ENCODE measurements at places on chromosomes 2 and 18. TPM values are rescaled to one million over a fixed set of nuclear protein-coding genes. Genes with fewer than 3 reads are reported as not detected.
A peak's percentile ranks its signal among the peaks of the same experiment; 100 is the strongest.

GRCh38 chr2:3611589-3611988 is 16.7 kb downstream of the COLEC11 start:
- no peaks in the 10 kb centered on the region for H3K4me1 ChIP-seq
- no peak overlapping the region for H3K27ac ChIP-seq
- peaks cover 4% of the 10 kb centered on the region for H3K27me3 ChIP-seq
- no peak overlapping the region for H3K4me3 ChIP-seq
- no peak for DNase-seq
- peaks cover 10% of the 10 kb centered on the region for H3K36me3 ChIP-seq

DNA sequence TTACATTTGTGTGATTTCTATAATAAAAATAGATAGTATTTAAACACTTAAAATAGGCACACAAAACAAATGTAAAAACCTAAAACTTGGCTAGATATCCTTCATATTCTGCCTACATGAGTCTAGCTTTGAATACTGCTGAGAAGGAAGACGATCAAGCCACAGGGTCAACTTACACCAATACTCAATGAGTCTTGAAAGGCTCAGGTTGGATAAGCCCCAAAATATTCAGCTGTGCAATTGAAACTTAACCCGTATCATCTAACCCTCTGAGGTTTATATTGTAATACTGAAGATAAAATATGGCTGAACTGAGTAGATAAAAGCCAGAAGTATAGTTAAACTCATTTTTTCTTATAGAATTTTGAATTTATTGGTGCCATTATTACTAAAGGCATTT is 313.0 kb upstream of the NRXN1 start:
- H3K36me3 ChIP-seq, result no peaks in the 10 kb centered on the region
- H3K27ac ChIP-seq, result no peak overlapping the region
- no peak overlapping the region for H3K4me3 ChIP-seq
- H3K4me1 ChIP-seq, result peaks cover 4% of the 10 kb centered on the region
- no peak for DNase-seq
- H3K27me3 ChIP-seq, result no peaks in the 10 kb centered on the region

The SLC25A52 gene
- not detected for total RNA-seq

The IL37 gene
- total RNA-seq, result not detected

DNA sequence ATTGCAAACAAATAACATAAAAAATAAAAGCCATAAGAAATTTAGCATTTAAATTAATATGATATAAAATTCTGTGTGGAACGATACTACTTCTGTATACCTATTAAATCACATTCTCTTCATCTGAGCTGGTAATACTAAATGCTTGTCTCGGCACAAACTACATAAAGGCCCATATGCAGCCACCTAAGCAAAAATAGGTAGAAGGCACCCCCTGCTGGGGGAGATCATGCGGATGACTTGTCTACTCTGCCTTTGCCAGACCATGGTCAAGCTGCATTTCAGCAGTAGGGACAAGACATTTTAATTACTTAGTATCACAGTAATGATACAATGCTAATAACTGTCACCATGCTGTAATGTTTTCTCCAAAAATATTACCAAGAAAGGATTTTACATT is 108.0 kb downstream of the CDH19 start:
- peak; percentile 83 for DNase-seq
- no peak overlapping the region for H3K4me3 ChIP-seq
- no peaks in the 10 kb centered on the region for H3K36me3 ChIP-seq

The ITGA6 gene
- 82.4 TPM for total RNA-seq

GRCh38 chr2:104860451-104860790 is 6.5 kb downstream of the POU3F3 start:
- peaks cover 92% of the 10 kb centered on the region for H3K27me3 ChIP-seq
- H3K4me1 ChIP-seq, result peaks cover 49% of the 10 kb centered on the region
- H3K4me3 ChIP-seq, result no peak overlapping the region
- no peak for DNase-seq

- no peaks in the 10 kb centered on the region for H3K36me3 ChIP-seq
- no peak for DNase-seq
- H3K27ac ChIP-seq, result no peak overlapping the region
These were observed 41.3 kb downstream of the RRM2 start for GRCh38 chr2:10163498-10164486.

- H3K27me3 ChIP-seq, result no peaks in the 10 kb centered on the region
- no peaks in the 10 kb centered on the region for H3K4me1 ChIP-seq
- H3K27ac ChIP-seq, result no peak overlapping the region
- DNase-seq, result no peak
- H3K4me3 ChIP-seq, result no peak overlapping the region
- H3K36me3 ChIP-seq, result no peaks in the 10 kb centered on the region
These were observed 91.7 kb upstream of the MMADHC start for GRCh38 chr2:149679286-149679685.

- no peak for DNase-seq
- no peaks in the 10 kb centered on the region for H3K36me3 ChIP-seq
- peaks cover 13% of the 10 kb centered on the region for H3K4me1 ChIP-seq
- no peak overlapping the region for H3K27ac ChIP-seq
- H3K4me3 ChIP-seq, result no peak overlapping the region
These were observed 72.9 kb downstream of the QPCT start for GRCh38 chr2:37417321-37417720.

DNA sequence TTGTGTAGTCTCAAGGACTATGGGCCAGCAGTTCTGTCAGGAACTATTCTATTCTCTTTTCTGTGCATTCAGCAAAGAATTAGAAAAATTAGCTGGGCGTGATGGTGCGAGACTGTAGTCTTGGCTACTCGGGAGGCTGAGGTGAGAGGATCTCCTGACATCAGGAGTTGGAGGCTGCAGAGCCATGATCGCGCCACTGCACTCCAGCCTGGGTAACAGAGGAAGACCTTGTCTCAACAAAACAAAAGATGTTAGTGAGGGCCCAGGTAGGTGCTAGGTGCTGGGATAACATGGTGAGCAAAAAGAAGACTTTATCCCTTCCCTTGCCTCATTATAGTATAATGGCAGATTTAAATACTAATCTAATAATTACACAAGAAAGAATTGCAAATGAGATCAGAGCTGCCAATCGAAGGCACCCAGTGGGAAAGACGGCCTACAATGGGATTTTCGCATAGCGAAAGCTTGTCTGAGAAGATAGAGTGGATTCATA is 447 bp upstream of the MRPL19 start:
- no peak for DNase-seq
- H3K4me3 ChIP-seq, result peak overlapping the region; percentile 94
- H3K27ac ChIP-seq, result peak overlapping the region; percentile 94
- peaks cover 28% of the 10 kb centered on the region for H3K36me3 ChIP-seq
- peaks cover 10% of the 10 kb centered on the region for H3K4me1 ChIP-seq

GRCh38 chr2:43073401-43073825 is 153.0 kb downstream of the ZFP36L2 start:
- H3K27me3 ChIP-seq, result no peaks in the 10 kb centered on the region
- no peaks in the 10 kb centered on the region for H3K36me3 ChIP-seq
- H3K4me3 ChIP-seq, result no peak overlapping the region
- H3K4me1 ChIP-seq, result 0 out of 2 replicates have a peak, but pooled peaks cover 4% of the 10 kb centered on the region
- no peak for DNase-seq
- H3K27ac ChIP-seq, result no peak overlapping the region

- H3K27ac ChIP-seq, result no peak overlapping the region
- H3K4me1 ChIP-seq, result peaks cover 6% of the 10 kb centered on the region
- H3K4me3 ChIP-seq, result no peak overlapping the region
These were observed 76.7 kb downstream of the MRPS9 start for GRCh38 chr2:105114551-105114950.

- H3K27me3 ChIP-seq, result no peaks in the 10 kb centered on the region
- H3K36me3 ChIP-seq, result peaks cover 3% of the 10 kb centered on the region
- no peak for DNase-seq
- no peak overlapping the region for H3K4me3 ChIP-seq
These were observed 17.3 kb upstream of the GPR55 start for GRCh38 chr2:230942371-230942770.

GRCh38 chr2:203280428-203281064 is 41.7 kb downstream of the CYP20A1 start:
- no peak for DNase-seq
- H3K4me3 ChIP-seq, result no peak overlapping the region
- H3K27me3 ChIP-seq, result no peaks in the 10 kb centered on the region
- H3K4me1 ChIP-seq, result no peaks in the 10 kb centered on the region

GRCh38 chr2:218436992-218437391 is 18.1 kb downstream of the VIL1 start:
- H3K4me3 ChIP-seq, result no peak overlapping the region
- no peak overlapping the region for H3K27ac ChIP-seq
- DNase-seq, result no peak
- no peaks in the 10 kb centered on the region for H3K36me3 ChIP-seq
- no peaks in the 10 kb centered on the region for H3K4me1 ChIP-seq

- H3K4me3 ChIP-seq, result no peak overlapping the region
- DNase-seq, result peak; percentile 28
- H3K27me3 ChIP-seq, result no peaks in the 10 kb centered on the region
- H3K27ac ChIP-seq, result peak overlapping the region; percentile 86
- H3K4me1 ChIP-seq, result peaks cover 45% of the 10 kb centered on the region
These were observed 81.9 kb upstream of the TXNDC2 start for GRCh38 chr18:9803698-9804516.

DNA sequence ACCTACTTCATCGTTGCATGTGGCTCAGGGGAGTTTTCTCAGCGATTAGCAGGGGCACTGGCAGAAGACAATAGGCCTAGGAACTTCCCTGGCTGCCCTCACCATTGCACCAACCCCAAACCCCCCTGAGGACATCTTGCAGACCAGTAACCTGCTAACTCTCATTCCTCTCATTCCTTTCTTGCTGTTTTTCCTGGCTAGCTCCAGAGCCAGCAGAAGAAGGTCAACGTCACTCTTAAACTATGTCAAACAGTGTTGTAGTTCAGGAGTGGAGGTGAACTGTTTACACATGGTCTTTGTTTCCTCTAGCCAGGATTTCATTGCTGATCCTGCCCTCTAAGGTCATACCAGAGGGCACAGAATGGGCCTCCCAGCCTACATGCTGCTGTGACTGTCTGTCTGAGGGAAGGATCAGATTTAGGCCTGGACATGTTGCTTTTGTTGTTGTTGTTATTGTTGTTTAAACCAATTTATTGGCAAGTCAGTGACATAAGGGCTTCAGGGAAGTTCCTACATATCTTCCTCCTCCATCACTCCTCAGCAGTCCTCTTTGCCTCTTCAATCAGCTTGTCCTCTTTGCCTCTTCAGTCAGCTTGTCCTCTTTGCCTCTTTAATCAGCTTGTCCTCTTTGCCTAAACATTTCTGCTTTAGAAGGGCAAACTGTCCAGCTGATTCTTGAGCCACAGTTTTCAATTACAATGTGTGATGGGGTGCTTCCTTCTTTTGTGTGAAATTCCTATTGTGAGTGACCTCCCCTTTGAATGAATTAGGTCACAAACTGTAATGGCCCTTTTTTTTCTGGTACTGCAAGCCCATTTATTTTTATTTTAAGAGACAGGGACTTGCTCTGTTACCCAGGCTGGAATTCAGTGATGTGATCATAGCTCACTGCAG is 471.9 kb upstream of the TNP1 start:
- H3K27ac ChIP-seq, result no peak overlapping the region
- no peak for DNase-seq
- no peak overlapping the region for H3K4me3 ChIP-seq
- H3K4me1 ChIP-seq, result peaks cover 47% of the 10 kb centered on the region
- H3K27me3 ChIP-seq, result peaks cover 31% of the 10 kb centered on the region

DNA sequence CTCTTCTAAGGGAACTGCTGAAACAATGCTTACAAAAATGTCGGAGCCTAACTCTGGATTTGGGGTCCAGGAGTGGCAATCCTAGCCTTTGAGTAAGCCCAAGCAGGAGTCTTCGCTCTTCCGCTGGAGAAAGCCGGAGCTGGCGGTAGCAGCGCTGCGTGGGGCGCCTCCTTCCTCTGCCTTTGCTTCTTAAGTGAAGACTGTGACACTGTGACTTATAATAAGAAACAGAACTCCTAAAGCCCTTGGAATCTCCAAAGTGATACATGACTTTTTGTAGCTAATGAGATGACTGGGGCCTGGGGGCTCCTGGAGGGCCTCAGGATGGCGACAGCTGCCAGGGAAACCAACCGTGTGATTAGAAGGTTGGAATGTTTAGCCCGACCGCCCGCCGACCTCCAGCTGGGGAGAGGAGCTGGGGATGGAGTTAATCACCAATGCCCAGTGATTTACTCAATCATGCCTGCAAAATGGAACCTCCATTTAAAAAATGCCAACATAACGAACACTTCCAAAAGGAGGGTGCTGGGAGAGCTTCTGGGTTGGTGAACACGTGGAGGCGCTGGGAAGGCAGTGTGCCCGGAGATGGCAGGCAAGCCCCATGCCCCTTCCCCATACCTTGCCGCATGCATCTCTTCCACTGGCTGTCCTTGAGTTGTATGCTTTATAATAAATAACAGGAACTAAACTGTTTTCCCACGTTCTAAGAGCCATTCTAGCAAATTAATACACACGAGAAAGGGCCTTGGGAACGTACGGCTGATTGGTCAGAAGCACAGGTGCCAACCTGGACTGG is 29.0 kb upstream of the MAL start:
- H3K27ac ChIP-seq, result no peak overlapping the region
- no peak overlapping the region for H3K4me3 ChIP-seq
- peak; percentile 5 for DNase-seq
- no peaks in the 10 kb centered on the region for H3K4me1 ChIP-seq
- no peaks in the 10 kb centered on the region for H3K36me3 ChIP-seq

DNA sequence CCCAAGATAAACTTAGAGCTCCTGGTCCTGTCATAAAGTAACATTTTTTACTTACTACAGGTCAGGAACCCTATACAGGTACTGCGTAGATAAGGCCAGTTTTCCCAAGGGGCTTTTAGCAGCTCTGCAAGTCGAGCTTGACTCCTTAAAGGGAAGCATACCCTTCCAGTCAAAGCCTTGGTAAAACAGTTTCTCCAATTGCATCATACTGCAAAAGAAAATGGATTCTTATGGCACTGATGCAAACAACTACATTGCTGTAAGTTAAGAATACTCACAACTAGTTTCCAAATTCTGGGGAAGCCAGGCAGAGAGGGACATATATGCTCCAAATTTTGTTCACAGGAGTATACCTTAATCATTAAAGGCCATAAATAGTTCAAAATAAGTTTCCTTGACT is 31.0 kb downstream of the MYO3B start:
- DNase-seq, result no peak
- peaks cover 6% of the 10 kb centered on the region for H3K27me3 ChIP-seq
- no peak overlapping the region for H3K27ac ChIP-seq
- H3K4me1 ChIP-seq, result peaks cover 25% of the 10 kb centered on the region
- H3K36me3 ChIP-seq, result peaks cover 55% of the 10 kb centered on the region
- no peak overlapping the region for H3K4me3 ChIP-seq

The BOLL gene
- total RNA-seq, result not detected

DNA sequence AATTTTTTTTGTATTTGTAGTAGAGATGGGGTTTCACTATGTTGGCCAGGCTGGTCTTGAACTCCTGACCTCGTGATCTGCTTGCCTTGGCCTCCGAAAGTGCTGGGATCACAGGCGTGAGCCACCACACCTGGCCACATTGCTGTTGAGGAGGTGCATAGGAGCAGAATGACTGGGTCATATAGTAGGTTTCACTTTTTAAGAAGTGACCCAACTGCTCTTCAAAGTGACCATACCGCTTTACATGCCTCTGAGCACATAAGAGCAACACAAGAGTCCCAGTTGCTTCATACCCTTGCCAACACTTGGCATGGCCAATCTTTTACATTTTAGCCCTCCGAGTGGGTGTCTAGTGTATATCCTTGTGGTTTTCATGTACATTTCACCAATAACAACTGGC is 28.9 kb downstream of the RRM2 start:
- H3K27me3 ChIP-seq, result no peaks in the 10 kb centered on the region
- DNase-seq, result no peak
- H3K27ac ChIP-seq, result no peak overlapping the region
- H3K4me1 ChIP-seq, result no peaks in the 10 kb centered on the region
- H3K36me3 ChIP-seq, result peaks cover 13% of the 10 kb centered on the region

GRCh38 chr18:42929857-42930256 is 185.6 kb downstream of the RIT2 start:
- H3K36me3 ChIP-seq, result no peaks in the 10 kb centered on the region
- no peak overlapping the region for H3K27ac ChIP-seq
- H3K4me1 ChIP-seq, result peaks cover 10% of the 10 kb centered on the region
- H3K27me3 ChIP-seq, result no peaks in the 10 kb centered on the region
- no peak for DNase-seq

Data from WTC11 (cell line).